ENCODE measurements at places on chromosomes 16 and 17.

DNA sequence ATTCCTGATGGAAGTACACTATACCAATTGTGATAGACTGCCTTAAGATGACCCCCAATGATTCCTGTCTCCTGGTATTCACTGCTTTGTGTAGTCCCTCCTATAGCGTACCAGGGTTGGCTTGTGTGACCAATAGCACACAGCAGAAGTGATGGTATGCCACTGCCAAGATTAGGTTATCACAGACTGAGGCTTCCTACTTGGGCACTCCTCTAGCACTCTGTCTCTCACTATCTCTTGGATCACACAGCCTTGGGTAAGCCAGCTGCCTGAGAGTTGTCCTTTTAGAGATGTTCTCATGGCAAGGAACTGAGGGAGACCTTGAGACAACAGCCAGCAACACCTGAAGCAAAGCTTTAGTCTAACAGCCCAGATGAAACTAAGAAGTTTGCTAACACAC lies 12.7 kb upstream of the AMFR start:
- no peak for DNase-seq

DNA sequence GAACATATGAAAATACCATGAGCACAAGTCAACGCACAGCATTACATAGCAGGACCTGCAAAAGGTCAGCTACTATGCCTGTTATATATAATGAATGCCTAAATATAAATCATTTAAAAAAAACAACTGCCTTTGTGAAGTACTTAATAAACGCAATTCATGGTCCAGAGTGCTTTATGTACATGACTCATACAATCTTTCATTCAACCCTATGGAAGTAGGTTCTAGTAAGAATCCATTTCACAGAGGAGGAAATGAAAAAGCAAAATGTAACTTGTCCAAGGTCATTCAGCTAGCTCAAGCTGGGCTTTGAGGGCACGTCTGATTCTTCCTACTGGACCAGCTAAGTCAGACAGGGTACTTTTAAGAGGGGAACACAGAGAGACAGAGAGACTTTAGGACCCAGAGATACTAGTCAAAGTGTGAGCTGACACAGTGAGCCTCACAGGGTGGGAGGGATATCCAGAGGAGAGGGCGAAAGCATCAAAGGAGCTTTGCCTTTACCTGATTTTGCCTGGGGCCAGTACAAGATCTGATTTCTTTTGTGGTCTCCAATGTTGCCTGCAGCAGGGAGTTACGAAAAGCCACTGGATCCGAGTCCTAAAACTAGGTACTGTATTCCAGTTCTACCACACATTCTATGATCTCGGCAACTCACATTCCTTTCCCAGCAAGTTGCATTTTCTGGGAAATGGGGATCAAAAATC lies 83.4 kb upstream of the ZFHX3 start:
- no peak for DNase-seq

DNA sequence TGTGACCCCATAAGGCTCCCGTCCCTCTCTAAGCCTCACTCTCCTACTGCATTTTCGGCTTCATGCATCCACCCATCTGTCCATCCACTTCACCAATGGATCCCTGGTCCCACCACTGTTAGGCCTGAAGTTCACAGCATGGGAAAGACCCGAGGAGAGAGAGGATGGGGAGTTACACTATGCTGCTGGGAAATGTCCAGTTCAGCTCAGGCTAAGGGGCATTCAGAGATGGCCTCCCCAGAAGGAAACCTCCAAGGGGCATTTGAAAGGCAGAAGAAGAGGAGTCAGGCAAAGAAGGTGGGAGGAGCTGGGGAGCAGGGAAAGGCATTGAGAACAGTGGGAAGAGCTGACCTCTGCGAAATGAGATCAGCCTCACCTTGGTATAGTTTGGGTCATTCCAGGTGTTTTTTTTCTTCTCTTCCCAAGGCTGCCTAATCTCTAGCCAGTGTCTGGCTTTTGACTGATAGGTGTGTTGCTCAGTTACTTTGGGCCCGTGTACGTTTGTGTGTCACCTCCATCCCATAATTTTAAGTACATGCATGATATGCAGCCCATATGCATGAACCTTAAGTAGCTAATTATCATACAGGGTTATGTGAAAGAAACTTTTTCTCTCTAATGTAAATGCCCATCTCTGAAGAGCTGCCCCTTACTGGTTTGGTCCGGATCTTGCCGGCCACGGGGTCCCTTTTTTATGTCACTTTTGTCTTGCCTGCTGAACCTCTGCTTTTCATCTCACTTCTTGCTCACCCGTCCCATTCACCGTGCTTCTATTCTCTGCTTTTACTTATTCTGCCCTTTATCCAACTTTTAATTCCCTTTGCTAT lies 11.6 kb upstream of the DRC7 start:
- no peak for DNase-seq

- no peak for DNase-seq
These were observed 37.8 kb downstream of the KLHDC4 start for GRCh38 chr16:87728026-87728425.

- DNase-seq = no peak
These were observed 3.5 kb upstream of the C17orf113 start for GRCh38 chr17:42053731-42054500.
